ENCODE measurements at places on chromosomes 2 and 18. TPM values are rescaled to one million over a fixed set of nuclear protein-coding genes. Genes with fewer than 3 reads are reported as not detected.

- no peak for DNase-seq
Observed at GRCh38 chr2:128797092-128797491, 478.4 kb upstream of the HS6ST1 start.

Gene STPG4
- total RNA-seq: not detected

Gene MAIP1
- total RNA-seq: 14.6 TPM

GRCh38 chr2:177633910-177634294, 241.3 kb downstream of the AGPS start:
- no peak for DNase-seq

Gene TLX2
- total RNA-seq: not detected

DNA sequence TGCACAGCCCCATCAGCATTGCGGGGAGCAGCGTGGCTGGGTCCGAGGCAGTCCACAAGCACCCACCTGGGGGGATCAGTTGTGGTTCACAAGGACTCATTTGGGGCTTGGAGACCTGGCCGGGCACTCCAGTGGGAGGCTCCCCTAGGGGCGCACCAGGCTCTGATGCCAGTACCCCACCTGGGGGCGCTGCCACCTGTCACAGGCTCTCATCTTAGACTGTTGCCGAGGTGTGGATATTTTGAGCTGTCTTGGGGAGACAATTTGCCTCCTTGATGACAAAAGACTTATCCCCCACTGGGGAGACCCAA, 3.0 kb downstream of the ADRA2B start:
- DNase-seq: no peak

- DNase-seq: no peak
Observed at GRCh38 chr2:120503793-120504571, 158.0 kb downstream of the INHBB start.

GRCh38 chr2:80778704-80779103, 474.2 kb upstream of the LRRTM1 start:
- no peak for DNase-seq

- no peak for DNase-seq
Observed at GRCh38 chr2:76378140-76378539, 667.4 kb upstream of the GCFC2 start.

GRCh38 chr18:22094358-22094734, 75.0 kb upstream of the GATA6 start:
- DNase-seq: no peak

All from esophagus muscularis mucosa (tissue), 4 donors.